Retinal pigment epithelial cell (primary cell): ENCODE measurements at places on chromosomes 4 and X.

DNA sequence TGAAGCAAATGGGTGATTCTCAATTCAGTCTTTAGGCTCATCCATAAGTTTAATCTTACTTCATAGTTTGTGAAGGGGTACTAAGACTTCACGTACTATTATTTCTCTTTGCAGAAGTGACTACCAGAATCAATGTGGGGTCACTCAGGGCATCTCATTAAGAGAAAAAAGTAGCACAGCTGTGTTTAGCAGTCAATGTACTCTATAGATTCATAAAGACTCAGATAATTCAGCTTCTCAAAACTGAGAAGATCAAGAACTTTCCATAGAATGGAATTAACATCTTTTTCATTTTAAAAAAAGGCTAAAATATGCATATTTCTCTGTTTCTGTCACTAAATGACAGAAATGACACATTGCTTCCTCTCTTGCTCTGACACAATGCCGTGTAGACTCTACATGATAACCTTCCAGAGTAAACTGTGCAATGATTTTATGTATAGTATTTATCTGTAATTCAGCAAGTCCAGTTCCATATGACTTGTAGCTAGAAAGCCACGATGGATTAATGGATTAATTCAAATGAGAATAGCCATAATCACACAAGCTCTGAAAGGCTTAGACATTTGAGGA is 20.3 kb upstream of the LSM6 start:
- DNase-seq, result no peak

- no peak for DNase-seq
These were observed 78.6 kb upstream of the STS start for GRCh38 chrX:7068939-7069367.

DNA sequence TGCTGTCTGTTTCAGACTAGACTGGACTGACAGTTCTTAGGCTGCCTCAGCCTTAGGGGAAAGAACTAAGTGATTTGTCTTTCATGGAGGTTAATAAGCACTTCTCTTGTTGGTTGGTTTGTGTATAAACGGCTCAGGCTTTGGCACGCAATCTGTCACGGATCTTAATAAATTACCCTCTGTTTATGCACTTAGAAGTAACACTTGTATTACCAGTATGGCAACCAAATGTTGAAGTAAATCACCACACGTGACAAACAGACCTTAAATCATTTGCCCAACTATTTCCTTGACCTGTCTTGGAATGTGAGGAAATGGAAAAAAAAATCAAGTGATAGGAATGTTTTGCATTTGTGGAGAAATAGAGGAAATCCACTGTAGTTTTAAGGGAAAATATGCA is 69.9 kb downstream of the TEX13A start:
- no peak for DNase-seq

DNA sequence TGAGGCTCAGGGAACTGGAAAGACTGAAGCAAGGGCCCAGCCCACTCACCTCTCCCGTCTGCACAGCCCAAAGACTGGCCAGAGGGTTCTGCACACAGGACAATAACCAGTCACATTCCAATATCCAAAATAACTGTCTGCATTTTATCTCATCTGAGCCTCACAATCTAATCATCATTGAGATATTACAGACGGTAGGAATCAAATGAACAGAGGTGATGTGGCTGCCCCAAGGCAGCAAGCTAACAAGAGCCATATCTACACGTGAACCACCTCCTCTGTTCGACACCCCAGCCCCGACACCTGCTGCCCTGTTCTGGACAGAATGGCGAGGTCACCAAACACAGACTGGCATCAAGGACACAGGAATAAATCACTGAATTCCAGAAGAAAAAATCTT is 60.5 kb downstream of the AFAP1 start:
- no peak for DNase-seq

DNA sequence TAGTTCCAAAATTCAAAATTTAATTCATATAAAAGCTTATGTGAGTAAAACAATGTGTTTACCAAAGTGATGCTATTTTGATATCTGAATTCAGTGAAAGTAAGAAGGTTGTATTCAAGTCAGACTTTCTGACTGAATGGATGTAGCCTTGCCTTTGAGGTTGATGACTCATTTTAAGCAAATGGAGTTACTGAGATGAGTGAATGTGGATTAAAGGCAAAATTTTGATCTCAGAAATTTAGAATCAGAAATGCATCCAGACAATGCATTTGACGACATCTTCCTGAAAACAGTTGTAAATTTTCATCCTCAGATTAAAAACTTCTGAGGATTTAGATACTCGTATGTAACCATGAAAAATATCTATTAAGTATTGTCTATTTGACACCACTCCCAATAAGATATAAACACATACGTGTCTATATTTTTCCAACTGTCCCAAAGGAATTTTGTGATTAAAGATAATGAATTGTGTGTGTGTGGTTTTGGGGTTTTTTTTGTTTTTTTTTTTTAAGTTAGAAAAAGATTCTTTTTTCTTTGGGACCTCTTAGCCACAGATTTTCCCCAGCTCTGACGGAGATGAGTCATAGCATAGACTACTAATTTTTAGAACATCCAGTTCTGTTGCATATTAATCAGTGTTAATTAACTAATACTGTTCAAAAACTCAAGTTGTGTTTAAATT is 34.4 kb downstream of the NFKB1 start:
- peak; percentile 24 for DNase-seq

- DNase-seq, result no peak
These were observed 100.9 kb downstream of the SLC34A2 start for GRCh38 chr4:25756503-25756902.

DNA sequence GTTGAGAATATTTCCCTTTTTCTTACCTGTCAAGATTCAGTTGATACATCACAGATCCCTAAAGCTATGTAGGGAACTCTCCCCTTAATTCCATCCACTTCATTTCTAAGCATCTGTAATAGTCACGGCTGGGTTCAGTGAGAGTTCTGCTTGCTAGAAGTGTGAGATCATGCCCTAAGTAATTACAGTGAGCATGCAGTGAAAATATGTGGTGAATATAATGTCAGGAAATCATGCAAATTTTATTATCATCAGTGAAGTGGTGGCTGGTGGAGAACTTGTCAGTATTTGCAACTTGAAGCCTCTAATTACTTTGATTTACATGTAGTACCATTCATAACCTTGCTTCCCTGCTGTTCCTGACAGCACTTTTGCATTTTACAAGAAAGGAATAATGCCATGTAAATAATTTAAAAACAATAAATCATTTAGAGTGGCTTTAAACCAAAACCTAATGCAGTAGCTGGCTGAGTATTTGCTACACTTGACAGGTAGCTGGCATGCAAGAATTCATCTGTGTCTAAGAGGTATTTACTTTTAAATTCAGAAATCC is 28.3 kb upstream of the CFAP299 start:
- peak; percentile 72 for DNase-seq

GRCh38 chr4:33714971-33715370 is 2529.3 kb downstream of the ARAP2 start:
- DNase-seq, result no peak

DNA sequence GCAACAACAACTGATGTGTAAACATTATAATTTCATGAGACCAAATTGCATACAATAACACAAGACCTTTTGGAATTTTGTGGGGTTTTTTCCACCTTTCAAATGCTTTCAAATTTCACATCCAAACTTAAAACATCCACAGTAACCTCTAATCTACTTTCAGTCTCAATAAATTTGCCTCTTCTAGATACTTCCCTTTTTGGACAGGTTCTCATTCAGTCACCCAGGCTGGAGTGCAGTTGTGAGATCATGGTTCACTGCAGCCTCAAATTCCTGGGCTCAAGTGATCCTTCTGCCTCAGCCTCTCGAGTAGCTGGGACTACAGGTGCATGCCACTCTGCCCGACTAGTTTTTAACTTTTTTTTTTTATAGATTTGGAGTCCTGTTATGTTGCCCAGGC is 556.6 kb downstream of the NLGN4X start:
- DNase-seq, result no peak

- DNase-seq, result no peak
These were observed 17.8 kb downstream of the AMER1 start for GRCh38 chrX:64187762-64188150.

DNA sequence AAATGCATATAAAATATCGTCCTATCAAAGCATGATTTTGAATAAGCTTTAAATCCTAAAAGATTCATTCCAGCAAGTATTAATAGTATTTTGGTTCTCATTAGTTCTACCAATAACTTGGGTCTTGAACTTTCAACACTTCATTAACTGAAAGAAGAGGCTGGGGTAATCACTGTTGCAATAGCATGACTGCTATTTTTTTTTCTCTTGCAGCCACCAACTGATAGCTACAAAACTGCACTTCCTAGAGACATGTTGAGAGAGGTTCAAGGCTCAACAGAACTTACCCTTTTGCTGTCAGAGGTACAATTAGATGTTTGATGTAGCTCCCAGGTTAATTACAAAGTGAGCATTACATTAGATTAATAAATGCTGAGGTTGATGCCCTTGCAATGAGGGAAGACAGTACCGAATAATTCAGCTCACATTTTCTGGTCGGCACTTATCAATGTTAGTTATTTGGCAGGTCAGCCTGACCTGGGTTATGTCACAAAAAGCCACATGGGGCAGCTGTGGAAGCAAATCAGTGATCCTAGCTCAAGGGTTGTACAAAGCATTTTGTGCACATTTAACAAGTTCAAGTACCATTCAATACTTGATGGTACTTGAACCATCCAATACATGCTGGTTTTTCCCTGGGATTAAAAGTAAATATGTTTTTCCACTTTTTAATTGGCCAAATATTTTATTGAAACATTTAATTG is 29.9 kb upstream of the TET2 start:
- DNase-seq, result no peak

GRCh38 chr4:28310926-28311325 is 1450.3 kb downstream of the STIM2 start:
- no peak for DNase-seq

- no peak for DNase-seq
These were observed at the start of gene ARSJ for GRCh38 chr4:113979148-113979904. Gene ARSJ (minus strand): TSS chr4:113979647. CDS start chr4:113978834, 813 bp downstream.

DNA sequence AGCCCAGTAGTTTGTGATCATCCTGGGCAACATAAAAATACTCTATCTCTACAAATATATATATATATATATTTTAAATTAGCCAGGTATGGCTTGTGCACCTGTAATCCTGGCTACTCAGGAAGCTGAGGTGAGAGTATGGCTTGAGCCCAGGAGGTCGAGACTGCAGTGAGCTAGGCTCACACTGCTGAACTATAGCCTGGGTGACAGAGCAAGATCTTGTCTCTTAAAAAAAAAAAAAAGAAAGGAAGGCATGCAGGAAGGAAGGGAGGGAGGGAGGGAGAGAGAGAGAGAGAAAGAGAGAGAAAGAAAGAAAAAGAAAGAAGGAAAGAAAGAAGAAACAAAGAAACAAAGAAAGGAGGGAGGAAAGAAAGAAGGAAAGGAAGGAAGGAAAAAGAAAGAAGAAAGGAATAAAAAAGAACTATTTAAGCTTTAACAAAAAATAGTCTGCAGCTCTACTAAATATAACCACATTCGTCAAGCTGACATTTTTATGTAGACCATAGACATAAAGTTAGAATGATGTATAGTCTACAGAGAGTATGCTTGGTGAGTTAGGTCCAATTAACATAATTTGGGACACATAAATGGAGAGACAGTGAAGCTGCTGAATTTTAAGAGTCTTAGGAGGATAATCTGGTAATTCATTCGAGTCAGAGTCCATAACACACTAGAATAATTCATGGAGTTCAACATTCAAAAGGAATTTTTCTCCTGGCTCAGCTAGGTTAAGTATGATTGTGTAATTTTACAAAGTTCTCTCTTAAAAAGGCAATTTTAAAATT is 111.9 kb downstream of the GLRA3 start:
- no peak for DNase-seq

- DNase-seq, result no peak
These were observed 14.3 kb downstream of the HNRNPDL start for GRCh38 chr4:82415922-82416365.

DNA sequence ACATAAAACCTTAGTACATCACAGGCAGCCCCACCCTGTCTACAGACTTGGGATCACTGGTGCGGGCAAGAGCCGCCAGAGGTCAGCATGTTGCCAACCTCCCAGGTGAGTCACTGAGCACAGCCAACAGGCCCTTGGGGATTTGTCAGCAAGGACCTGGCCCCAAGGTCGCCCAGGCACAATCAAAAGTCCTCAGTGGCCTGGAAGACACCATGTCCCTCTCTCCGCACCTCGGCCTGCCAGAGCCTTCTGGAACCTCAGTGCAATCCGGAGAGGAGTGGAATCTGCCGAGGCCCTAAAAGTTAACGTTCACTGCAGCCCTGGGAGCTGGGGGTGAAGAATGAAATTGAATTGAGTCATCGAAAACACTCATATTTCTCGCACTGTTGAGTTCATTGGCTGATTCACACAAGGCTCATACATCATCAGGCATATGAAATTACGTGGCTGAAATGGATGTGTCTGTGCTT is 74.3 kb downstream of the WFS1 start:
- no peak for DNase-seq

DNA sequence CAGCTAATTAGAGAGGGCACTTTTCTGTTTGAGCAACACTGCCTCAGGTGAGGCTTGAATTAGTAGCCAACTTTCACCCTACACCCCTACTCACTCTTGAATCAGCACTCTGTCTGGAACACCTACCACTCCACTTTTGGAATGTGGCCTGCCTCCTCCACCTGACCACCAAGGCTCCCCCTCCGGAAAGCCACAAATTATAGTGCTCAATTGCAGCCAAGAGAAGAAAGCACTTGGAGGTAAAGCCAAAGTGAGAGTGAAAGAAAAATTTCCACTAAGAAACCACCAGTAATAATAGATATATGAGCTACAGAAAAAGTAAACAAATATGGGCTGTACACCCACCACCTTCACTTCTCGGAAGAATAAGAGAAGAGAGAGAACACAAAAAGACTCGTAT is 41.1 kb downstream of the PPP3CA start:
- DNase-seq, result no peak

- no peak for DNase-seq
These were observed 143.1 kb downstream of the PALLD start for GRCh38 chr4:168639914-168640313.

- no peak for DNase-seq
These were observed 233.2 kb downstream of the PTTG2 start for GRCh38 chr4:38193236-38193863.

DNA sequence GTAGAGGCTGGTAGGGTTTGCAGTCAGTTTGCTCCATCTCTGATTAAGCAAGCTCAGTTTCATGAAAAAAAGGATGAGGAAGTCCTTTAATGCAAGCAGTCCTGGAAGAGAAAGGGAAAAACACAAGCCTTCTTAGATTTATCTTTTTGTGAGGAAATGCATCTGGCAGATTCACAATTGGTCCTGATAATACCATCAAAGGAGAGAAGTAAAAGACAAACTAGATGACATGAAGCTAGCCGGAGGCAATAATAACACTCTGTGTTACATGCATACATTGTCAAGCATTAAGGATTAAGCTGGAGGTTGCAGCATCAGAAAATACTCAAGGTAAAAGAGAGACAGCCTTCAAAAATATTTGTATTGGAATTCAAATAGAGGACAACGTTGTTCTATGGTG is 356.0 kb upstream of the TEX13C start:
- no peak for DNase-seq
